ENCODE measurements at places on chromosomes 4 and X.

DNA sequence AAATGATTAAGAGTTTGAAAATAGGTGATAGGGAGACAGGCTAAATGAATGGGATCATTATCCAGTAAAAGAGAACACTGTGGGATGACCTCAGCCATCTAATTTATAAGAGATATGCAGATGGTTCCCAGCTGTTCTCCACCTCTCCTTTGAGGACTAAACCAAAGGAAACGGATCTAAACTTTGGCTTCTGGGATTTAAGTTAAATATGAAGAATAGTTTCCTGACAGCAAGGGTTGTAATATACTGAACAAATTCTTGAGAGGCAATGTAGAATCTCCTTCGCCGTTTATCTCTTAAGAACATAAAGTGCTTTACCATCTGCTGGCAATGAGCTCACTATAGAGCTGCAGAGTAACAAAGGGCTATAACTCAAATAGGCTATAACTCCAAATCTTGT lies 35.4 kb upstream of the HPGDS start:
- DNase-seq: no peak

DNA sequence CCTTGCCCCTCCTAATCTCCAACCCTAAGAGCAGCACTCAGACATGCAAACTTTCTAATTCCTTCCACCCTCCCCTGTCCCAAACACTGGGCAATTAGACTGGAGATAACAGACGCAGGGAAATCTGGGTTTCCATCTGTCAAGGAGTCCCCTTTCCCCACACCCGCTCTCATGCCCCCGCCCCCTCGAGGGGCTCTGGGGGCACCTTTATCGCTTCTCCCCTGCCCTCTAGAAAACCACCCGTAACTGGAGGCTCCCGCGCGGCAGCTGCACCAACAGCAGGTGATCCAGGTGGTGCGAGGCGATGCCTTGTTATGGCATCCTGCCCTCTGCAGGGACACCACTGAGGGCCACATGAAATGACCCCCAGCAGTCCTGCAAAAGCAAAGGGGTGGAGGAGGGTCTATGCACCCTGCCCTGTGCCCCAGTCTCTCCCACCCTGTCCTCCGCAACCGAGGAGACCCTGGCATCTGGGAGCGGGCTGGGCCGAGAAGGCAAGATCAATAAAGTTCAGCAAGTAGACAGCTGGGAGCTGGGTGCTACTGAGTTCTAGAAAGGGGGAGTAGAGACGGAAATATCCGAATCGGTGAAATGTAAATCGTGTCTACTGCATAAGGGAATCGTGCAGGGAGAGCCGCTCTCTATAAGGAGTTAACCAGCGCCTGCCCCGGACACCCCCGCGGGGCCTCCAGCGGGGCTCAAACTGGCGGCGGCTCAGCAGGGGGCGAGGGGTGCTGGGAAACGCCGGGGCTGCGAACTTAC lies 1.6 kb downstream of the KCTD8 start:
- no peak for DNase-seq

- no peak for DNase-seq
Measured at GRCh38 chr4:184331268-184331995, 113.8 kb upstream of the ENPP6 start.

- DNase-seq: no peak
Measured at GRCh38 chr4:48372272-48372671, 30.9 kb downstream of the SLAIN2 start.

GRCh38 chr4:89502581-89502980 lies 195.0 kb upstream of the GPRIN3 start:
- DNase-seq: no peak

- DNase-seq: peak; percentile 13
Measured at GRCh38 chrX:53284684-53285447, 3.5 kb upstream of the IQSEC2 start.

GRCh38 chr4:84362896-84363655 lies 136.0 kb downstream of the NKX6-1 start:
- no peak for DNase-seq

DNA sequence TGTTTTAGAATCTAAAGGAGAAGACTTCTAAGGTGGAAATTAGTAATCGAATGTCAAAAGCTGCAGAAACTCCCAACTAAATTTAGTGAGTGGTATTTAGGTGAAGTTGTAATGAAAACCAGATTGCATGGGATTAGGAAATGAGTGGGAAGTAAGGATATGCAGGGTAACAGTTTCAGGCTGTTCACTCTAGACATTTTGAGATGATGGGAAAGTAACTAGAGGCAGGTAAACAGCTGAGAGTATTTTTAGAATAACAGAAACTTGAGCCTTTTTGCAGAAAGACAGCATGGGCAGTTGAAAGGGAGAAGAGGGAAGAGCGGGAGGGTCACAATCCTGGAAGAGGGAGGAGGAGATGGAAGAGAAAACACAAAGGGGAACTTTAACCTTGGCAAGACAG lies 12.7 kb downstream of the SPRY1 start:
- no peak for DNase-seq

- DNase-seq: no peak
Measured at GRCh38 chr4:39029752-39030694, 2.2 kb downstream of the TMEM156 start.

DNA sequence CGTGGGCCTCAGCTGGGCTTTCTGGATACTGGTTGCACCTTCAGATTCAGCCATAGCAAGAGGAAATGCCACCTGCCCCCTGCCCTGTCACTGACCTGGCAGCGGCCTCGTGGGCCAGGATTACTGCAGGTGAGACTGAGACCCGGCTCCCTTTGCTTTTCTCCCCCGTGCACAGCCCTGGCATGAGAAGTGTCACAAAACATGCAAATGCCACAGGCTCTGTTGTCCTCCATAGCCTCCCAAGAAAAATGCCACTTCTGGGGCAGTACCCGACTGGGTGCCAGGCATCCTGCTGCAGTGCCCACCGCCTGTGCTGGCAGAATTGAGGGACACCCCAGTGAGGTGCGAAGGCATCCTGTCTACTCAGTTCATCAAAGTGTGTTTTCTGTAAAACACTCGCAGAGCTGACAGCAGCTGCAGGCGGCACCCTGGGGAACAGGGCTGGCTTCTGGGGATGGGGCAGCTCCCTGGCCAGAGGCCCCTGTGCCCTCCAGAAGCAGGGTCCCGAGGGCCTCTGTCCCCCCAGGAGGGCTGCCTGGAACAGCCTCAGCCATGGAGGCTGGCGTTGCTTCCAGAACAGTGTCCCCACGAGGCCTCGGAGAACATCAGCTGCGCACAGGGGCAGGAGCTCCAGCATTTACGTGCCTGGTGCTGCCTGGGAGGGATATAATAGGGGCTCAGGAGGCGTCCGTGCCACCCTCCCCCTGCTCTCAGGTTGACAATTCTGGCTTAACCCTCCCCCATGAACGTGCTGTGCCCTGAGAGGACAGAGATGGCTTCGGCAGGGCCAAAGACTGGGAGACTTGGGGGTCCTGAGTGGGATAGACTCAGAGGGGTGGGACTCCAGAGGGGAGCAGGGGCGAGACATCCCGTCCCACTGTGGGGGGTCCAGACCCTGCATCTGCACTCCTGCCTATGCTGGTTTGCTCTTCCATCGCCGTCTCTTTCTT lies 99.5 kb upstream of the NKX1-1 start:
- no peak for DNase-seq

DNA sequence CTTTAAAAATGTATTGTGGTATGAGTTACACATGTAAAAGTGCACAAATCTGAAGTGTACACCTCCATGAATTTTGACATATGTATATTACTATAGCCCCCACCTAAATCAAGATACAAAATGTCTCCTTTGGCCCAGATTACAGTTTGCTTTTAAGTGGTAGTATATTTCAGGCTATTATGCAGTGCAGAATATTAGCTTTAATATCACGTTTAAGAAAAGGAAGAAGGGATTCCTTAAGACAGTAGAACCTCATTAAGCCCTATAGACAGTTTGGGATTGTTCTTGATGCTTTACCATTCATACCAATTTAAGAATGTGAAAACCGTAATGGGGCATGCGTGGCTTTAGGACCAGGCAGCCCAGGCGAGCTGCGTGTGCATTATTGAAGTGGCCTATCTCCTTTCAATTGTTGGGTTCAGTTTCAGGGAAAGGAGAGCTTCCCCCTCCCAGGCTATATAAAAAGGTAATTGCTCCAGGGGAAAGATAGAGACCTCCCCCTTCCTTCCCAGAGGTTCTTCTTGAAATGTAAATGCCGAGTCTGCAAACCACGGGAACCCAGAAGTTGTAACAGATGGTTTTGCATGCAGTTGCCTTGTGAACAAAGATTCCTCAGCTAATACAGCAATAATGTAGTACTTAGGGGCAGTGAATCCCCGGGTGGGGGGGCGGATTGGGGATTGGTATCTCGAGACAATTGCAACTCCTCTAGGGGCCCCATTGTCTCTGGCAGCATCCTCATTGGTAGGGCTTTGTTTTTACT lies 106.1 kb downstream of the UCHL1 start:
- DNase-seq: no peak

- no peak for DNase-seq
Measured at GRCh38 chr4:128825226-128825625, 15.7 kb downstream of the JADE1 start.

- no peak for DNase-seq
Measured at GRCh38 chrX:44314259-44314734, 29.2 kb downstream of the EFHC2 start.

DNA sequence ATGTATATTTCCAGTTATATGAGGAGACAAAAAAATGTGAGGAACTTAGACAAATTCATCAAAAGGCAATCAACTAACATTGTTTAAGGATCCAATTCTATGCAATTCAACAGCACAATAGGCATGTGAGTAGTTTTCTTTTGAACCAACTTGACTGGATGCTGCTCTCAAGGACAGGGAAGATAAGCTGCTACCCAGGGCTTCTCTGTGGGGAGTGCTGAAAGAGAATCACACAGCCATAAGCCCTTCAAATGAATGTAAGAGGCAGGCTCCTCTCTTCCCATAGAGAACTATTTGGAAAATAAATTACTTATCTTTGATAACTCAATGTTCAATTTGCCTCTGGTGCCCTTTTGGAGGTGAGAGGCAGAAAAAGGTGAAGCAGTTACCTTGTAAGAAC lies 1413.6 kb downstream of the PCDH7 start:
- DNase-seq: no peak

DNA sequence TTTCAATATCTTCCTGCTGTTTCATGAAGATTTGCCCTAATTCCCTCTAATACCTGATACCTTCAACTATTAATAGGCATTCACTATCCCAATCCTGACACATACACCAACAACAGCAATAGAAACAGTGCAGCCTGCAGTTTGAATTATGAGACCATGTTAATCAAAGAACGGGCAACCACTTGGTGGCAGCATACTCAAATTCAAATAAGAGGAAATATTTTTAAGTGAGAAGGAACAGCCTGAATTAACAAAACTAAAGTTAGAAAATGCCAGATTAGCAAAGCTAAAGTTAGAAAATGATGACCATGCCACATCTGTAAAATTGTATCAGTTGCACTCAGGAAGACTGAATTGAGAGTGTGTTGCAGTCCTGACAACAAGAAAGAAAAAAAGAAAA lies 204.9 kb downstream of the SMARCA1 start:
- no peak for DNase-seq

DNA sequence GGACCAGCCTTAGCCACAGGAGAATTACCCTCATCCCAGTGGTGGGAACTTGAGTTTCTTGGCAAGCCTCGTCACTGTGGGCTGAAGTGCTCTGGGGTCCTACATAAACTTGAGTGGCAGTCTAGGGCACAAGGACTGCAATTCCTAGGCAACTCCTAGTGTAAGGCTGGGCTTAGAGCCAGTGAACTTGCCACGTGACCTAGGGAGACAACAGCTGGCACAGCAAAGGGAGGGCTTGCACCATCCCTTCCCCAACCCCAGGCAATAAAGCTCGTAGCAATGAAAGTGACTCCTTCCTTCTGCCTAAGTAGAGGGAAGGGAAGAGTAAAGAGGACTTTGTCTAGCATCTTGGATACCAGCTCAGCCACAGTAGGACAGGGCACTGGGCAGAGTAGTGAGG lies 81.8 kb downstream of the TEX11 start:
- DNase-seq: no peak

DNA sequence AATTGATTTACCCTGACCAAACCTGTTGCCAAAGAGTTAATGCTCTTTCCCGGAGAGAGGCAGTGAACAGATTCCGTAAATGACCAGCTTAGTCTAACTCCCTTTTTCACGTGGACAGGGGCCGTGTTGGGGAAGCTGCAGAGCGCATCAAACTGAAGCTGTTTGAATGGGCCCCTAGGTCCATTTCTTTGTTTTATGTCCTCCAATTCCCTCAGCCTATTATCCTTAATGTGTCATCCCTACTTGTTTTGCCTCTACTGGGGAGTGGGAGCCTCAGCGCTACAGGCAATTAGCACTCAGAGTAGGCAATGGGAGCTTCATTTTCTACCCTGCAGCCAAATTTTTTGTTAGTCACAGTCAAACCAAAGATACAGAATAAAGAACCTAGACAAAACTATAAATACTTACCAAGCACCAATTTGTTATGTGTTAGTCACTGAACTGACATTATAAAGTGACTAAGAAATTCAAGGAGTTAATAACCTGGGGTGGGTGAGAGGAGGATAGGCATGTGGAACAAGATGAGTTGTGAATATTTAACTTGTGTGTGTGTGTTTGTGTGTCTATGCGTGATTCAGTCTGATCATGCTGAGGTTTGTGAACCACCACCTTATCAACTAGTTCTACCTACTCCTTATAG lies 417.4 kb downstream of the PACRGL start:
- no peak for DNase-seq

DNA sequence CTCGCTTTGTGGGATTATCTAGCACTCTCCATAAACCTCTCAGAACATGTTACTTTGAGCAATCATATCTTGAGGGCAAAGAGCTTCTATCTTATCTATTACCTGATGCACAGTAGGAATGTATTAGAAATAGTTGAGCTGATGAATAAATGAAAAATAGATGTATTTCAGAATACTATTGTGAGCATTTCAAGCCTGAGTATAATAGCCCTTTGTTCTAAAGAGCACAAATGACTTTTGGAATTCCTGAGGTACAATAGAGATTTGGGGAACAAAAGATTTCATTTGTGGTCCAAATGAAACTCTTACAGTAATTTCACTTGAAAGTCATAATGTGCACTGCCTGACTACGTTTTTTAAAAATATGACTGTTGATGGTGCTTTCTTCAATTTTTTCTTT lies 159.5 kb downstream of the UGT8 start:
- no peak for DNase-seq

DNA sequence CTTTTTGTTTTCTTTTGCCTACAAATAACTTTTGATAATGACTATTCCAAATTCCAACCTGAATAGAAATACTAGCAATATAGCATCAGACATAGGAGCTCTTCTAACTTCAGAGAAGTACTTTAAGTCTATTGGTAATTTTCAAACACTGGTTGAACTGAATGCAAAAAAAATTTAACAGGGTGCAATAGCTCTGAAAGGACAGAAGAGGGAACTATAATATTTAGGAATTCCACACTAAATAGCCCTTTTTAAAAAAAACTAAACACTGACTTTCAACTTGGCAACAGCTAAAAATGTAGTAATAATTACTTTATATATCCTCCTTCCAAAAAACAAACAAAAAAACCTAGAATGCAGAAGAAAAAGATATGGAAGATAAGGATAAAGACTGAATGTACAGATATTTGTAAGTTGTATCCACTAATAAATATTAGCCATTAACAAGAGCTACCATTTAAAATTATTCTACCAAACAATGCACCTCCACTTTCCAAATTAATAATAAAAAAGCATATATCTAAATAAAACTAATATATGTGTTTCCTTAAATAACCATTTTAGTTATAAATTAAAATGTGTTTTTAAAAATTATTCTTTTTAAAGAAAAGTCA lies 81.4 kb downstream of the FBXW7 start:
- no peak for DNase-seq

Measured in activated CD8-positive, alpha-beta memory T cell treated with anti-CD3 and anti-CD28 coated beads for 1 hour (primary cell).